Activated CD4-positive, alpha-beta T cell treated with anti-CD3 and anti-CD28 coated beads for 1 hour (primary cell): ENCODE measurements at places on chromosomes 12 and 14.

- no peak for DNase-seq
These were observed 98.6 kb downstream of the GCH1 start for GRCh38 chr14:54803926-54804537.

GRCh38 chr12:64218597-64218996 is 3.5 kb downstream of the KICS2 start:
- DNase-seq, result no peak

DNA sequence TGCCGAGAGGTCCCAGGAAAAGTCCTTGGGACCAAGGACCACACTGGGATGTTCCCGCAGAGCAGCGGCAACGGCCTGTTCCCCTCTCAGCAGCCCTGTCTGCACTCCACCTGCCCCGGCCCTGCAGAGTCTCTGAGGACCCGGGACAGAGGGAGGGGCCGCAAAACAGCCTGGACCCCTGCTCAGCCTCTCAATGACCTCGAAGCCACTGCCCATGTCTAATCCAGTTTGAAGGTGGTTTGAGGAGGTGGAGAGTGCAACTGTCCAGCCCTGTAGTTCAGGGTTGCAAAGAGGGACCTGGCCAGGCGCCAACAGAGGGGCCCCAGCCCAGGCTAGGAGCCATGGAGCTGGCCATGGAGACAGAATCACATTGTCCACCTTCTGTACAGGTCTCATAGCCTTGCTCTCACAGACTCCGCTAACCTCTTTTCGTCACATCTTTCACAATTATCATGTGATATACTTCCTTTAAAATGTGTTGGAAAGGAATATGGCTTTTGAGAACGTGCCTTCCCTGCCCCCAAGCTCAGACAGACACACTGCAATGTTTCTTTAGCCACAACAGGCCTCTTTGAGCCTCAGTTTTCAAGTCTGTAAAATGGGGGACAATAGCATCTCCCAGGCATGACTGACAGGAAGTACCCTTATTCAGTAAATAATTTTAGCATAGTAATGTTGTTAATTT is 49.3 kb downstream of the ACTN1 start:
- no peak for DNase-seq

DNA sequence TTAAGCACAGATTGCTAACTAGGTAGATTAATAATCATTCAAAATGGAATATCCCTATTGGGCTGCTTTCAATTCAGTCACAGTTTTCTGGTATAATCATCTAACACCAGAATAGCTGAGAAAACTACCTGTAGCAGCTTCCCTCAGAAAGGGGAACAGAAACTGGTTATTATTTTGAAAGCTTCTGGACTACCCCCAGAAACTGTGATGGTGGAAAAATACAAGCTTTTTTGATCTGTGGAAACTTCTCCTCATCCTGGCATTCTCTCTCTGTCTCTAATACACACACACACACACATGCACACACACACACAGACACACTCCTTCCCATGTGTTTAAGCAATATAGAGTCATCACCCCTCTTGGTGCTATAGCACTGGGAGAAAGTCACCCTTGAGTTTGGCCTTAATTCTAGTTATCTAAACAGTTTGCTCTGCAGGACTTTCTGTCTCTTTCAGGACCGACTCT is 251.5 kb upstream of the LMO3 start:
- DNase-seq, result no peak

- no peak for DNase-seq
These were observed 42.8 kb upstream of the CRADD start for GRCh38 chr12:93634416-93634815.

GRCh38 chr12:2924019-2924418 is 33.3 kb downstream of the TULP3 start:
- DNase-seq, result no peak

- no peak for DNase-seq
These were observed 141.8 kb upstream of the DYRK2 start for GRCh38 chr12:67506739-67507138.

DNA sequence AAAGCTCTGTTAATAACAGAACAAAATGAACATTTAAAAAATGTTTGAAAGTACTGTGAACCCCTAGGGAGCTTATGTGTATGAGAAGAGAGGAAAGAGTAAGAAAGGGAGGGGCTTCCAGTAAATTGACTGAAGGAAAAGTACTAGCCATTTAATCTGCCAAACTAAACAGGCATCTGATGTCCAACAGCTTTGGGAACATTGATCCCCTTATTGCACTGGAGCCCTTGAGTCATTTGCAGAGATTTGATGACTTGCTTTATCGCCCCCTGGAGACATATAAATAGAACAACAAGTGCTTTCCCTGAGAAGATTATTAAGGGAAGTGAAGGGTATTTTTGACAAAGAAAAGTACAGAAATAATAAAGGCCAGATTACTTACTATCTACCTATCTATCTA is 319.3 kb upstream of the NOVA1 start:
- DNase-seq, result no peak

GRCh38 chr14:103997391-103997790 is 55.1 kb upstream of the RD3L start:
- no peak for DNase-seq

GRCh38 chr14:50560931-50561285 is 963 bp downstream of the ATL1 start:
- no peak for DNase-seq

GRCh38 chr14:34059037-34059924 is 108.4 kb upstream of the EGLN3 start:
- DNase-seq, result no peak

GRCh38 chr14:104678346-104678745 is 11.1 kb upstream of the INF2 start:
- DNase-seq, result no peak

DNA sequence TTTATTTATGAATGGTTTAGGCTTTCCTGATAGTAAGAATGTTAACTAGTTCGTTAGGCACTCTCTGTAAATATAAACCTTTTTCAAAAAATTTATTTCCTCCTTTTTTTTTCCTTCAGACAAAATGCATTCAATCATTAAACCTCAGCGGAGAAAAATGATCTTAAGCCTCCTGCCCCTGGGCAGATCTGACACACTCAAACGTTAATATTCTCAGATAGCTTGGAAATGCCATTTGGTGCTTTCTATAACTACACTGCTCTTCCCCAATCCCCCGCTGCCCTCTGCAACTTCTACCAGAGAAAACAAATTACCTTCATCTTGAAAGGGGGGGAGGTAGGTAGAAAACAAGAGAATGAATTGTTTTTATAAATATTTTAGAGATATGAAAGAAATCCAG is 521.2 kb downstream of the MED13L start:
- DNase-seq, result no peak

- no peak for DNase-seq
These were observed 37.2 kb downstream of the CFAP251 start for GRCh38 chr12:121955258-121956237.

DNA sequence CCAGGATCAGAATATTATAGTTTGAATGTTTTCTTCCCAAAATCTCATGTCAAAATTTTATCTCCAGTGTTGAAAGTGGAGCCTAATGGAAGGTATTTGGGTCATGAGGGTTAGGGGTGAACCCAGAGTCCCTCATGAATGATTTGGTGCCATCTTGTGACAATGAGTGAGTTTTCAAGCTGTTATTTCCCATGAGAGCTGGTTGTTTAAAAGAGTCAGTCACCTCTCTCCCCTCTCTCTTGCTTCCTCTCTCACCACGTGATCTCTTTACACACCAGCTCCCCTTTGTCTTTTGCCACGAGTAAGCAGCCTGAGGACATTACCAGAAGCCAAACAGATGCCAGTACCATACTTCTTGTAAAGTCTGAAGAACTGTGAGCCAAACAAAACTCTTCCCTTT is 561.6 kb downstream of the RERGL start:
- no peak for DNase-seq

- no peak for DNase-seq
These were observed 349.5 kb downstream of the C12orf75 start for GRCh38 chr12:105679982-105680381.

- no peak for DNase-seq
These were observed 12.5 kb upstream of the MTERF2 start for GRCh38 chr12:106999446-106999845.

DNA sequence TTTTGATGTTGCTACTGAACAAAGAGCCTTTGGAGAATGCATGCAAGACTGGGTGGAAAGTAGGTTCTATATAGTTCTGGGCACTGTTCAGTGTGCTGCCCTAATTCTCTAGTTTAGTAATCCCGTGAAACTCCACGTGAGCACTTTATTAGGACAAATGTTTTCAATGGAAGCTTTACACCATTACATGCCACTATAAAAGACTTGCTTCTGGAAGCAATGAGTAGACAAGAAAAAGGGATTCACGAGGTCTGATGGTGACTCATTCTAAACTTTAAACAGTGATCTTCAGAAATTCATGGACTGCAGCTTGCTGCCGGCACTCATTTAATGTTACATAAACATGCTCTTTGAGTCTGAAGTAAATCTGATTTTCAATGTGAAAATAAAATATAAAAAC is 22.3 kb downstream of the ATG14 start:
- no peak for DNase-seq

- no peak for DNase-seq
These were observed 78.1 kb upstream of the NRXN3 start for GRCh38 chr14:78092040-78092439.

DNA sequence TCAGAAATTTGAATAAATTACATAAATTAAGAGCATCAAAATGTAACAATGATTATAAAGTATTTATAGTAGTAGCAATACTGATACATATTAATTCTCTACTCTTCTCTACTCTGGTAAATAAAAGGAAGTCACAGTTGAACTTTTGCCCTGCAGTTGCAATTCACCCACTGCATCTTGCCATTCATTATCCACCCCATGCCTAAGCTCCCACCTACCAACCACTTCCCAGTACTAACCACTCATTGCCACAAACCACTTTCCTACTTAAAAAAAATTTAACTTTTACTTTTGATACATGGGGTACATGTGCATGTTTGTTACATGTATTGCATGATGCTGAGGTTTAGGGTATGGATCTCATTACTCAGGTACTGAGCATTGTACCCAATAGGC is 174.0 kb downstream of the RASSF9 start:
- no peak for DNase-seq

DNA sequence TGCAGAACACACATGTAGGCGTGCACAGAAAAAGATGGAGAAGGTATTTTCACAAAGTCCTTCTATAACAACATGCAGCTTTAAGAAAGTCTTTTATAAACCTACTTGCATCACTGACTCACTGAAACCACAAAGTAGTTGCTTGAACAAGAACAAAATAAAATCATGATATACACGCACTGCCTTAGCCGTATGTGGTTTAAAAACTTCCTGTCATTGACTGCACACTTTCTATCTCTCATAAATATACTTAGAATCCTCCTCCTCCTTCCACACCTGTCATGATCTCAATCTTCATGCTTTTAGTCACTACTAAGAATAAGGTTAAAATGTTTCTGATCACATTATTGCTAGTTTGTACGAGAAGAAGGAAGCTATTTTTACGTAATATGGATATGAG is 31.8 kb upstream of the RAD51AP1 start:
- no peak for DNase-seq
